ENCODE measurements at places on chromosomes 2 and 18.

- DNase-seq = no peak
Observed at GRCh38 chr2:226703514-226703913, 96.1 kb downstream of the IRS1 start.

GRCh38 chr2:105644174-105644980 is 100.3 kb upstream of the NCK2 start:
- no peak for DNase-seq

- no peak for DNase-seq
Observed at GRCh38 chr2:59930430-59930829, 623.0 kb downstream of the BCL11A start.

DNA sequence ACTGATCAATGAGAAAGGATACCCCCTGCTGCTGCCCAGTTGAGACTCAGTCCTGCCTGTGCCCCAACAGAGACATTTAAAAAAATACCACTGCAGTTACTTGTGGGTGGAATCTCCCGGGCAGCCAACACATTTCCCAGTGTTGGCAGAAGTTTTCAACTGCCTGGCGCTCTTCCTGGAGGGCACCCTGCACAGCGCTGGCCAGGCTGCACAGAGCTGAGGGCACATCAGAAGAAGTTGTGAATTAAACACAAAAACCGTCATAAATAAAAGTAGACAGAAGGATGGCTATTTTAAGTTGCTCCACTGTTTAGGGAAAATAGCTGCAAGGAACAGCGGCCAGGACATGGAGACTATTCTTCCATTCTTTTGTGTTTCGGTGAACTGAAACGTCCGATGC is 110.2 kb upstream of the THOC1 start:
- no peak for DNase-seq

DNA sequence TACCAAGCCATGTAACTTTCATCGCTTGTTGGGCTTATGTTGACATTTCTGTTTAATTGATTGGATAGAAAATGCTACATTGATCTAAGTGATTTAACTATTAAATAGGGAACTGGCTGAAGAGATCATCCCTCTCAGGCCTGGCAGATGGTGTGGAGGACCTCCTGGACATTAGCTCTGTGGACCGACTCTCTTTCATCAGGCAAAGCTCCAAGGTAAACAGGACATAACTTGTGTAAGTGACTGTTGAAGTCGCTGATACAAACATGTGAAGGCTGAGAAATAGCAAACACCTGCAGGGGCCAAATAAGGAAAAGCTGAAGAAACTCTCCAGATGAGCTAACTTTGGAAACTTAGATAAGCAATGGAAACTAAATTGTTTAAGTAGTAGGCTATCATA is 68.8 kb downstream of the UNC80 start:
- DNase-seq = no peak

DNA sequence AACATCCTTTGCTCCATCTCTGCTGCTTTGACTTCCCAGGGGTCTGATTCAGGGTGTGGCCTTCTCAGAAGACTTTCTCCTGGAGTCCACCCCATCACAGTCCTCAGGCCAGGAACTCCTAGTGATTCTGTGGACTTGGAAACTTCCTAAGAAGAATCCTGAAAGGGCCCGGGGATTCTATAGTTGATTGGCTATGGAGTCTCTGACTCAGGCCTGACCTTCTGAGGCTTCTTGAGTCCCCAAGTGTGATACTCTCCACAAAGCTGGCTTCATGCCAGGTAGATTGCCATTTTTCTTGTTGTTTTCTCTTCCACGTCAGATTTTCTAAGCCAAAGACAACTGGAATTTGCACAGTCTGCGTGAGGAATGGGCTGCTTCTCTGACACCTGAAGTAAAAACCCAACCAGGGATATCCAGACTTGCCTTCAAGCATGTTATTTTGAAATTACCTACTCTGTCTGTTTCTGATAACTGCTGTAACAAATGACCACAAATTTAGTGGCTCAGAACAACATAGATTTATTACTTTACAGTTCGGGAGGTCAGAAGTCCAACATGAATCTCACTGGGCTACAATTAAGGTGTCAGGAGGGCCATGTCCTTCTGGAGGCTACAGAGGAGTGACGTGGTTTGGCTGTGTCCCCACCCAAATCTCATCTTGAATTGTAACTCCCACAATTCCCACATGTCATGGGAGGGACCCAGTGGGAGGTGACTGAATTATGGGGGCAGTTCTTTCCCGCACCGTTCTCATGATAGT is 69.3 kb downstream of the ALPK2 start:
- no peak for DNase-seq

DNA sequence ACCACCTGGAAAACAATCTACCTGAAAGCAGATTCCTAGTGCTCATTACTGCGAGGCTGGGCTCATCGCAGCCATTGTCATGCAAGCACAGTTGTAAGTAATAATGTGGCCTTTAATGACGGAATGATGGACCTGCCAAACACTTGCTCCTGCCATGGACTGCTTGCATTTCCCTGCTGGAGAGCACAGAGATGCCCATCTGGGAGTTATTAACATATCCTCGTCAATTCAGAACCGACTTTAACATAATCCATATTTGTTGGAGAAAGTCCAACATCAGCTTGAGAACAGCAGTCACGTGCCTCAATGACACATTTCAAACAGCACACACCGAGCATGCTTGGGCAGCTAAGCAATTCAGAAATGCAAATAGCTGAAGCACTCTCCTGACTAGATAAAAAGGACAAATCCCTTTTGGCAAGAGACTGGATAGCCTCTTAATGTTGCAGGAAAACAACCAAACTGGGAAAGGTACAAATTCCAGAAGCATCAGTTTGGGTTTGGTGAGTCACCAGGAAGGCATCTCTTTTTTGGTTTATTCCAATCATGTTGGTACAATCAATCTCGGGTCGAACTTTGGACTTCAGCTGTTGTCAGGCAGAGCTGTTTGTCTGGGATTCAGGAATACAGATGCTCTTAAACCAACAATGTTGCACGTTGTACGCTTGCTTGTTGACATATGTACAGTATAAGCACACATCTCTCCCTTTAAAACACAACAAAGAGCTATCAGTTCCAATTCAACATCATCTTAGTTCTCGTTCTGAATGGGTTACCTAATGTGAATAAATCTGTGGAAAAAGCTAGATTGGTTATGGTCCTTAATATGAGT is 395.8 kb downstream of the LNPK start:
- DNase-seq = no peak

GRCh38 chr2:200786826-200787225 is 24.9 kb upstream of the BZW1 start:
- DNase-seq = no peak
